Cerebellar cortex (tissue), 1 donor: ENCODE measurements at places on chromosomes 16 and 17.

- no peak for DNase-seq
These were observed 7.2 kb downstream of the EFCAB5 start for GRCh38 chr17:29948448-29949215.

DNA sequence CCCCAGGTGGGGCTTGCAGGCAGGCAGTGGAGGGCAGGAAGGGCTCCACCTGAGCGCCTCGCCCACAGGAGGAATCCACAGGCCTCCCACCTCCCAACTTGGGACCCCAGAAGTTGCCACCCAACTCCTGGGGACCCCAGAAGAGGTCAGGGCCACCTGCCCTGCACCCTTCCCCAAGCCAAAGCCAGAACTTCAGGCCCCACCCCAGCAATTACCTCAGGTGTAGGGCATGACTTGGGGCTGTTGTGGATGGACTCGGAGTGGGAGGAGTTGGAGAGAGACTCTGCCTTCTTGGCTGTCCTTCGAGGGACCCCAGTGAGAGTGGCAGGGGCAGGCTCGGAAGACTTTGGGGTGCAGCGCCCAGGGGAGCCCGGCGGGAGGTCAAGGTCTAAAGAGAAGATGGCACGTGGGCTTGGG, 10.5 kb downstream of the TSPOAP1 start:
- no peak for DNase-seq

- no peak for DNase-seq
These were observed 435.3 kb downstream of the HAPSTR1 start for GRCh38 chr16:9526791-9527190.

- DNase-seq: peak; percentile 5
These were observed 158.4 kb downstream of the KCNJ2 start for GRCh38 chr17:70327723-70328122.

GRCh38 chr16:20901436-20902112, 1.0 kb downstream of the LYRM1 start:
- DNase-seq: peak; percentile 75

DNA sequence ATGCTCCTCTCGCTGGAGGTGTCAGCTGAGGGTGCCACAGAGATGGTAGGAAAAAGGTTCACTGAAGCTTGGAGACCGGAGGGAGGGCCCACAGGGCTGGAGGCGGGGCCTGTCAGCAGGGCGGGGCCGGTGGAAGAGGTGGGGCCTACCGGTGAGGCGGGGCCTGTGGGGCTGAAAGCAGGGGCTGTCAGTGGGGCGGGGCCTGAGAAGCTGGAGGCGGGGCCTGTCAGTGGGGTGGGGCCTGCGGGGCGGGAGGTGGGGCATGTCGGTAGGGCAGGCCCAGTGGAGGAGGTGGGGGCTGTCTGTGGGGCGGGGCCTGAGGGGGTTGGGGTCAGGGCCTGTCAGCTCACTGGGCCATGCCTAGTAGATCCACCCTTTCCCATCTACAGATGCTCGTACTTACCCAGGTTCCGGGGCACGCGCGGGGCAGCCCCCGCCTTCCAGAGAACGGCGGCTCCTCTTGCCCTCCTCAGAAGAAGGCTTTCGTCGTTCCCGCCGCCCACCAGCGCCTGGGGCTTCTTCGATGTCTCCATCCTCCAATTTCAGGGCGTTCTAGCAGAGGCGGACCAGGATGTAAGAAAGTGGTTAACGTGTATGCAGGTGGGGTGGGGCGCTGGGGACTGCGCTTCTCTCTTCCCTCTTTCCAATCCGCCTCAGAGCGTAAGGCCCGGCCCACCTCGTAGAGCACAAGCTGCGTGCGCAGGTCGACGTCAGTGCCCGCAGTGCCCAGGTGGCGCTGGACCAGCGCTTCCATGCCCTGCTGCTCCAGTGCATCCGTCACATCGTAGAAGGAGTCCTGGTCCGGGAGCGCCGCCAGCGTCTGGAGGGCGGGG, 9.8 kb downstream of the TMEM208 start:
- DNase-seq: peak; percentile 47

DNA sequence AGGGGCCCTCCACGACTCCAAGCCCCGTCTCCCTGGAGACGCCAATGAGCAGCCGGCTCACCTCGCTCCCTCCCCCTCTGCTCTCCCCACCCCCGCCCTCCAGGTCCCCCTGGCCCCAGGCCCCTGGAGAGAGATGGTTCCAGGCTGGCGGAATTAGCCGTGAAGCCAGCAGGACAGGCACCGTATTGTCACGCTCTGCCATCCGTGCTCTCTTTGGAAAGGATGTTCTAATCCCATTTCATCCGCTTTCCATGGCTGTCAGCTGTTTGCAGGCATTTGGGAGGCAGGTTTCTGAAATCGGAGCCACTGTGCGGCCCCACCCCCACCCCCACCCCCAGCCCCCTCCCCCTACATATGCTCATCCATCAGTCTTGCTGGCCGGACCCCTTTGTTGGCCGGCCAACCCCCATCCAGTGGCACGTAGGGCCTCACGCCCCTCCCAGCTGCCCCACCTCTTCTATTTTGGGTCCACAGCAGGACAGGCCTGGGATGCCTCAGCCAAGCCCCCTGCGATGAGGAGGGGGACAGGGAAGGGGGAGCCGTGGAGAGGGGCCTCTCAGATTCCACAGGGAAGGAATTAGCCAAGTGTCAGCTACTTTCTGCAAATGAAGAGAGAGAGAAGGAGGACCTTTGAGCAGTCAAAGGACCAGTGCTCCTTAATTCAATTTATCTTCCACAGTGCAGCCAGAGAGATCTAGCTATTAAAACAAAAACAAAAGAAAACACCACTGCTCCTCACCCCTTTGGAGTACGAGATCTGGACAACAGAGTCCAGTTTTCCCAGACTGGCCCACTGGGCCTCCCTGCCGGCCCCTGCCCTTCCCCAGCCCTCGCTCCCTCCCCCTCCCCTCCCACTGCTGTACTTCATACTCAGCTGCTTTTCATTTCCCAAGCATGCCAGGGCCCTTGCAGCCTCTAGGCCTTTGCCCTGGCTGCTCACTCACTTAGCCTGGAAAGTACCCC, 30.7 kb downstream of the SDK2 start:
- no peak for DNase-seq

- DNase-seq: no peak
These were observed 10.6 kb downstream of the CCDC102A start for GRCh38 chr16:57525761-57526160.

- no peak for DNase-seq
These were observed 26.8 kb upstream of the FBXO47 start for GRCh38 chr17:38994026-38994425.

GRCh38 chr16:88472637-88473205, 19.6 kb downstream of the ZFPM1 start:
- DNase-seq: no peak

- peak; percentile 69 for DNase-seq
These were observed 140.0 kb downstream of the CHD9NB start for GRCh38 chr16:52912565-52913173.

GRCh38 chr16:71610447-71610846, 15.5 kb upstream of the MARVELD3 start:
- DNase-seq: no peak

- peak; percentile 26 for DNase-seq
These were observed 699 bp downstream of the FAM222B start for GRCh38 chr17:28841901-28842281.

DNA sequence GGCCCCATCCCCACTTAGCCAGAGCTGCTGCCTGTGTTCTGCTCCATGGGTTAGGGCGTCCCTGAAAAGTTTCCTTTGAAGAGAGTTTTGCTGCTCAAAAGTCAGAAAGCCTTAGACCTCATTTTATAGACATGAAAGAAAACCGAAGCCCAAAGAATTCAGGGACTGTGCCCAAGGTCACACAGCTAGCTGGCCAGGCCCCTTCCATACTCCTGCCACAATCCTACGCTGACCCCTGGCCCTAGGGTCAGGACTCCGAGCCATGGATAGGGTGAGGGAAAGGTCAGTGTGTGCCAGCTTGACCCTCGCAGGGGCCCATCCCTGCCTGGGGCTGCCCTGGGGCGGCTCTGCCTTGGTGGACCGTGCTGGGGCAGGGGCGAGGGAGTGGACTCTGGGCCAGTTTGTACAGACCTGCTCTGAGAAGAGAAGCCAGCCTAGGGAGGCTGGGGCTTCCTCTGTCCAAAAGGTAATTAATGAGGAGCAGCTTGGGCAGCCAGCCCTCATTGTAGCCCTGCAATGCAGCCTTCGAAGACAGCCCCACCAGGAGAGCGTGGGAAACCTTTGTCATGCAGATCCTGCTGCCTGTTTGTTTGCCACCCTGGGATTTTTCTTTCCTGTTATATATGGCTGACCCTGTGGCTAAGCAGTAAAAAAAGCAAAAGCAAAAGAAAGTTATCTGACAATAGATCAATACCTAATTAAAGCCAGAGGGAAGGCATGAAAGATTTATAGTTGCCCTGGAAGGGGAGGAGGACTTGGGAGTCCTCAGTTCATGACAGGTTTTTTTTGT, 37.4 kb downstream of the RHBDL3 start:
- no peak for DNase-seq

DNA sequence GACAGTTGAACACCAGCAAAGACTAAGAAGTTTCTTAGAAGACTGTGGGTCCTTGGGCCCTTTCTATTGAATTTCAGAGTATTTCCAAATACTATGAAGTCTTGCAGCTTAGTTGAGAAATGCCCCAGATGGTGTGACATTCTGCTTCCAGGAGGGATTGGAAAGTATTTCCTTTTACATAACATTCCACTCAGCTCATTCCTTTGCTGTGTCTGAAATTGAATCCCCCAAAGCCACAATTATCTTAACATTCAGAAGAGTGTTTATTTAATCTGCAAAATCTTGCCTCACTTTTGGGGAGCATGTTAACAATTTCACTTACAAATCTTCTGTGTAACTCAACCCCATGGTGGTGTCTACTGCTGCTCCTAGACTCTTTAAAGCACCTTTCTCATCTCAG, 307.7 kb downstream of the WWOX start:
- DNase-seq: no peak

- no peak for DNase-seq
These were observed 8.8 kb upstream of the GJD3 start for GRCh38 chr17:40373324-40373723.

GRCh38 chr17:65231662-65232335, 94.6 kb downstream of the RGS9 start:
- DNase-seq: peak; percentile 63

DNA sequence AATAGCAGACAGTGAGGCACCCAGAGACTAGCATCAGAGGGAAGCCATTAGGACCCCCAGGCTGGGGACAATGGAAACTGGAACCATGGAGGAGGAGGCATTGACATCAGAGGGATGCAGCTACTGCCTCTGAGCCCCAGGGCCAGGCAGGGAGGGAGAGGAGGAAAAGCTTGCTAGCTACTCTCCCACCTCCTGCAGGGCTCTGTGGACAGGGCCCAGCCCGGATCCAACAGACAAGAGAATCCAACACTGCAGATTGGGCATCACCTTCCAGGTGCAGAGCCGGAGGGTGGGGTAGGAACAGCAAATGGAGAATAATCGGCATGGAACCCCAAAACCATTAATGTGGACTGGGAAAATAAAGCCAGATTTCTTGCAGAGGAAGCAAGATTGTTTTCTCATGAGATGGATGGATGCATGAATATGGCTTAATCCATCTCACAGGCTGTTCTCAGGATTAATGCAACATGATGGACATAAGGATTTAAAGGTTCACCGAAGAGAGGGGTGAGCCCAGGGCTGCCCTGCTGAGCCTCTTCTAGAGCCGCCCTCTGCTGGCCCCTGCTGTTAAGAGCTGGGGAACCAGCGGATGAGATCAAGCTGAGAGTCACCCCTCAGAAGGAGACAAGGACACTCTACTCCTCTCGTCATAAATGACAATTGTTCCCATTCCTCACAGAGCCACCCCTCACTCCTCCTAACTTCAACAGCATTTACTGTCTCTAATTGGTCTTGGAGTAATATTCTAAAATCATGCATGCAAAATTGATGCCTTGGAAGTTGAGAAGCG, 48.8 kb downstream of the DNAH3 start:
- no peak for DNase-seq

DNA sequence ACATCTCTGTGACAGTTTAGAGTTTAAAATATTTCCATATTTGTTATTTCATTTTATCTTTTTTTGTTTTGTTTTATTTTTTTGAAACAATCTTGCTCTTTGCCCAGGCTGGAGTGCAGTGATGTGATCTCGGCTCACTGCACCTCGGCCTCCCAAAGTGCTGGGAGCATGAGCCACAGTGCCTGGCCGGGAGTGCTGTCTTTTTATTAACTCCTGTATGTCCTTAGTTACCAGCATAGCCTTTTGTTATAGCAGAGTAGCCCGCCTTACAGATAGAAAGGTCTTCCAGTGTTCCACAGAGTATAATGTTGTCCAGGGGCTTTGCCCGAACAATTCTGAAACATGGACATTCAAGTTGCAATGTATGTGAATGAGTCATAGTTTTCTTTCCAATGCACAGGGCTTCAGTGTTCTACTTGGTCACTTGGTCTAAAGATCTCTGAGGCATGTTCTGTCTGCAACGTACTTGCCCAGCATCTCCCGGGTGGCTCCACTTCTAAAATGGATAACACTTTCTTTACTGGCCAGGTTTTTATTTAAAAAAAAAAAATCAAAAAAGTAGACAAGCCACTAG, 125.6 kb downstream of the KCNJ18 start:
- no peak for DNase-seq

GRCh38 chr17:8480011-8480976, 44.6 kb downstream of the NDEL1 start:
- no peak for DNase-seq

DNA sequence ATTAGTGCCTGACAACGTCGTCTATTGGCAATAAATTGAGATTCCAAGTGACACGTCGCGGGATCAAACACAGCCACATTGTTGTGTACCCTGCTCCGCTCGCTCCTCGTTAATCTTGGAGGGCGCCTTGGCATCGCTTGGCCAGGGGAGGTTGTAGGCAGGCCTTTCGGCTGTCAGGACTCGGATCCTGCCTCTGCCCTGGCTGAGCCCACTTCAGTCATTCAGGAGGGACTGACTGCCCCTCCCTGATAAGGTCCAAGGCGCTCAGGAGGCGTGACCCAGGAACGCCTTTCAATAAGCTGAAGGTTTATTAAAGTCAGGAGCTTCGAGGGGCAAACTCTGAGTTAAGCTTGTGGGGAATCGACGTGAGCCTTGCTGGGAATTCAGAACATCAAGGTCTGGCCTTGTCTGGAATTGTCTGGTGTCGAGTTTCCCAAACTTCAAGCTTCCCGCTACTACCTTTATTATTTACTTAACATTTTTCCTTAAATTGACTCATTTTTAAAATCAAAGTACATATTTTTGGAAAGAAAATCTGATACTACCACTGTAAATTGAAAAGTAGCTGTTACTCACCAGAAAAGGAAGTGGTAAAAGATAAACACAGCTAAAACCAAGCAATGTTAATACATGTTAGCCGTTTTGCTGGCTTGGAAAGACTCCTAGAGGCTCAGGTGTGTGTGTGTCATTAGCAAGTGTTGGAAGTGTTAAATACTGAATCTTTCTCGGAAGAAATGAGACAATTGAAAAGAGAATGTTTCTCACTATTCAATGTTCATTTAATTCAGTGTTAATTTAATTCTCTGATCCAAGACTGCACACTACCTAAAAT, 5.3 kb upstream of the IRX3 start:
- DNase-seq: no peak

DNA sequence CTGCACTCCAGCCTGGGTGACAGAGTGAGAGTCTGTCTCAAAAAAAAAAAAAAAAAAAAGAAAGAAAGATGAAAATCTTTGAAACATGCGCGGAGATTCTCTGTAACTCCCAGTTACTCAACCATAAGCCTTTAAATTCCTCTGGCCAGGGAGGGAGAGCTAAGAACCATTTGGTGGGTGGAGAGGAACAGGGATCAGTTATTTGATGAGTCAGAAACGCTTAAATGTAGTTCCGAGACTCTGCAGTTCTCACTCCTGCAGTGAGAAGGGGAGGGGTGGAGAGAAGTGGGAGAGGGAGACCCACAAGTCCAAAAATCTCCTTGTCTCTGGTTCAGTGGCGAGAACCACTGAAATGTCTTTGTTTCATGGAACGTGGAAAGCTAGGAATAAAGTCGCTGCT, 266.7 kb downstream of the SOX9 start:
- DNase-seq: no peak

GRCh38 chr16:73154063-73154870, 106.3 kb upstream of the ZFHX3 start:
- no peak for DNase-seq
